Kasumi-1 (cell line): ENCODE measurements at places on chromosomes 3 and 15.

GRCh38 chr3:181794011-181794790 lies 82.5 kb downstream of the SOX2 start:
- no peak for DNase-seq

DNA sequence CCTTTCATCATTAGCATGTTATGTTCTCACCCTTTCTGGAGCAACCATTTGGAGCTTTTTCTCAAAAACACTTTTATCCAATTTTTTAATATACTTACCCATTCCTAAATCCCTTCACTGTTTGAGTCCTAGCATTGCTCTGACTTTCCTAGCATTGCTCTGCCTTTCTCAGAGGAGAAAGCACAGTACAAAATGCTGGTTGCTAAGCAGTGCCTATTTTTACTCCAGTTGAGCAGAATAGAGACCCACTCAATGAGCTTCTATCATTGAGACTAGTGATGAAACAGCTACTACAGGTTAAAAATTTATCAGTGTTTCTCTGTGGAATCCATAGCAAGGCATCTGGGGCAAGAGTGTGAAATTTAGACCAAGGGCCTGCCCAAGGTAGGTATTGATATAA lies 21.8 kb upstream of the IL1RAP start:
- DNase-seq = no peak

GRCh38 chr15:69357773-69358771 lies 56.1 kb upstream of the KIF23 start:
- DNase-seq = no peak

DNA sequence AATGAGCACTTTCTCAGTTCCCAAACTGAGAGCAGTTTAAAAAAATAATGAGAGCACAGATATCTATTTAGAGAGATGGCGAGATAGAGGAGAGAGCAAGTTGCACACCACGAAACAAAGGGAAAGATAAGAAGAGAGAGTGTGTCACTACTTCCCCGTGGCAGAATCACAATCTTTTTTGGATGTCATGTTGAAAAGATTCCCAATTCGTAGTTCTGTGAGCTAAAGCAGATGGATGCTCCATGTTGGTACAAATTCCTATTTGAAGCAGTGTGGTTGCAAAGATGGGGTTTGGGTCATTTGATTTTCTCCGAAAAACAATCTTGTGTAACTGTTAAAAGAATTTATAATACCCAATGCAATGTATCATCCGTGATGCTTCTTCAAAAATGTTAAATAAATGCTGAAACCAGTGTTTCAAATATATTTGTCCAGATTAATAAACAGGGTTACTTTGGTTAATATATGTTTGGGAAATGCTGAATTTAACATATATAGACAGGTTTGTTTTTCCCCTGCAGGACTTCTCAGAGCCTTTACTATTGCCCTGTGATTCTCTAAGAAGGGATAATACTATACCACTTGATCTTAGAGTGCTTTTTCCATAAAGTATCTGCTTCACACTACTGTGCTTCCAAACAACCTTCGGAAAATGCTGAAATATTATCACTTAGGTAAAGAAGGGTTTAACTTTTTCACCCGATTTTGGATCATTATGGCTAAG lies 128.5 kb downstream of the MDFIC2 start:
- DNase-seq = no peak

- DNase-seq = no peak
Observed at GRCh38 chr15:64452988-64453688, 7.2 kb upstream of the ZNF609 start.

DNA sequence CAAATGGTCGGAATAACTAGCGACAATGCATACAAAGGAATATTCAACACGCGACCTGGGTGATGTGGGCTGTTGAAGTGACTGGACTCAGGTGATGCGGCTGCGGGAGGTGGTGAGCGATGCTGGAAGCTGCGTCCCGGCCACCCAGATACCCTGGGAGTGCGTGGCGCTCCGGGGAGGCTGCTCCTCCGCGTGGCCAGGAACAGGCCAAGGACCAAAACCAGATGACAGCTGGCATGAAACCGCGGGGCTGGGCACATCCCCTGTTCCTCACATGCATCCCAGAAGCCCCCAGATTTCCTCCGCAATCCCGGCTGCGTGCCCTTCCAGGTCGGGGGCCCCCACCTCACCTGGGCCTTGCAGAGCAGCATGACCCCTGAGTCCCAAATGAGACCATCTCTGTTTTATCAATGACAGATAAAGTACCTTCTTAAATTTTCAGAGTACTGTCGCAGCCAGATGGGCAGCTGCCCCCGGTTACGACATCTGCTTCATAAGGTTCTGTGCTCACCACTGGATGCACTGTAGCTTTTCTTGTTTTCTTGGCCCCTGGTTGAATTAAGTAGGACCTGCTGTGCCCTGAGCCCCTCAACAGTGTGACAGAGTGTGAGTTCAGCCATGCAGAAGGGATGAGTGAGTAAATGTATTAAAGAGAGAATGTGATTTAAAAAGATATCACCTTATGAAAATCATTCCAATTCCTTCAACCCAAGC lies 278.2 kb downstream of the GABRG3 start:
- no peak for DNase-seq

- DNase-seq = no peak
Observed at GRCh38 chr3:28940994-28941393, 339.9 kb upstream of the RBMS3 start.

DNA sequence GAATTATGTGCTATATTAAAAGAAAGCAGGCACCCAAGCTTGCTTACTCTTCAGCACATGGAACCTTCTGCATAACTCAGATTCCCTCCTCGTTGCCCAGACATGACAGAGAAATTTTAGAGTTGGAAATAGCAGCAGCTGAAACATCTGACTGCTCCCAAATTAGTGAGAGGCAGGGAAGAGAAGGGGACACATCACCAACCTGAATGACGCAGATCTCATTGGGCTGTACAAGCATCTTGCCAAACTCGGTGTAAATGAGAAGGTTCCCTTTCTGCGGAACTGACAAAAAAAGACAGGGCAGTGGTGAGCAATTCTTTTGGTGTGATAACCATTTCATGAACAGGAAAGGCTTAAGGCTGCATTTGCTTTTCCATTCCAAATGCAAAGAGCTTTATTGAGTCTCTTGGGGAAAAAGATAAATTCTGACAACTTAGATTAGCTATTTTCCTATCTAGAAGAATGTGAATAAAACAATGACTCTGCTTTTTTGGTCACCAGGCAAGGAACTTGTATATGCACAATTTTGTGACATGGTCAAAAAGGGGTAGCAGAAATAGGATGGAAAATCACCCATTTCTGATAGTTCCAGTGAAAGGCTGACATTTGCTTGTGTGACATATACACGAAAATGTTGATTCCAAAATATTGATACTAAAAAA lies 35.1 kb downstream of the HGD start:
- DNase-seq = no peak

GRCh38 chr3:32347343-32348125 lies 44.1 kb upstream of the CMTM7 start:
- DNase-seq = no peak
